ENCODE measurements at places on chromosomes 3 and 15.

DNA sequence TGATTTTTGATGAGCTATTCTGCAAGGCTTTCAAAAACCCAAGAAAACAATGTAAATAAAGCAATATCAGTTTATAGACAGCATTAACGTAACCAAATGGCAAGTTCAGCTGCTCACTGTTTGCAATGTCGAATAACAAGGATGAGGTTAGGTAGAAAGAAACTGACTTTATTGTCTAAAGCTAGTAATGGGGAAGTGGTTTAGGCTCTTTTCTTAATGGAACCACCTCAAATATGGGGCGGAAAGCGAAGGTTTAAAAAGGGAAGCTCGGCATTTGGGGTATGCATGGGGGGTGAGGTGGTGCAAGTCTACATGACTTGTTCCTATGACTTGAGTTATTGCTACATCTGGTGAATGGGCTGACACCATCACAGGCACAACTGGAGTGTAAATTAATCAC is 1060.2 kb downstream of the NSUN3 start:
- DNase-seq, result no peak

- DNase-seq, result no peak
Measured at GRCh38 chr3:68889328-68889727, 43.0 kb downstream of the TAFA4 start.

GRCh38 chr3:190357468-190357867 is 30.5 kb upstream of the CLDN16 start:
- DNase-seq, result no peak

- no peak for DNase-seq
Measured at GRCh38 chr3:133468251-133468721, 68.4 kb downstream of the BFSP2 start.
